Mesothelial cell of epicardium (in vitro differentiated cells): ENCODE measurements at places on chromosomes 4 and X.

DNA sequence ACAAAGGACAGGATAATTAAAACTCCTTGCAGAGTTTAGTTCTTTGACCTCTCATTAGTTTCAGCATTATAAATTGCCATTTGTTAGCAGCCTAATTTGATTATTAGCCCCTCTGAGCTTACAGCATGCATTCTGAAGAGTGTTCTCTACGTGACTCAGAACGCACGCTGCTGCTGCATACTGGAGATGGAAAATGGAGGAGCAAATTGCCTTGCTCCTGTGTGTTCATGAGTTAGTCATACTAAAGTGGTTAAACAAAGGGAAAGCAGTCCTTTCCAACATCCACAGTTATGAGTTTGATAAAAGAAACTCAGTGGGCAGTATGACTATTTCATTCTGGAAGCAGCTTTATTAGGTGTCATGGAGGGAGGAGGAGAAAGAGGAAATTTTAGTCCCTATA, 922.5 kb downstream of the RPA4 start:
- DNase-seq, result no peak

- DNase-seq, result no peak
Observed at GRCh38 chr4:113692809-113693411, 68.6 kb downstream of the CAMK2D start.

- DNase-seq, result no peak
Observed at GRCh38 chrX:124212622-124213021, 119.8 kb upstream of the TEX13D start.

GRCh38 chrX:46838974-46839480, 2.2 kb downstream of the RP2 start:
- no peak for DNase-seq

- DNase-seq, result no peak
Observed at GRCh38 chr4:35963383-35963782, 280.9 kb downstream of the ARAP2 start.

GRCh38 chrX:63718010-63718694, 66.9 kb downstream of the ARHGEF9 start:
- no peak for DNase-seq

GRCh38 chr4:138977524-138977923, 38.1 kb upstream of the NOCT start:
- DNase-seq, result no peak

GRCh38 chr4:156169011-156169410, 215.3 kb upstream of the CTSO start:
- no peak for DNase-seq

DNA sequence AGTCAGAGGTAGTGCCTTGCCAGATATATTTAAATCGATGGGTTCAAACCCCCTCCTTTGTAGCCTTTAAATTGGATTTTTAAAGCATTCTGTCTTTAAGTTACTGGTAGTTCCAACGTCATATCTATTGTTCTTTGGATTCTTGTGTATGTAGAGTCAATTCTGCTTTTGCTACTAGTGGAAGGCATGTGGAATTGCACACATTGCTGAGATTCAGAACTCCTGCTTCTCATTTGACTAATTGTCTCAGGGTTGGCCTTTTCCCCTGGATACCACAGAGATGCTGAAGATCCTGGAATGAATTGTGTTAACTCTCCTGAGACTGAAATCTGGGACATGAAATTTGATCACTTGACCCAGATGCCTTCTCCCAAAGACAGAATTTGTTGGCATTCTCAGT, 328.3 kb upstream of the RPS6KA3 start:
- no peak for DNase-seq

GRCh38 chr4:186449954-186450353, 105.4 kb downstream of the MTNR1A start:
- no peak for DNase-seq

GRCh38 chr4:61152433-61152832, 47.7 kb upstream of the ADGRL3 start:
- no peak for DNase-seq

DNA sequence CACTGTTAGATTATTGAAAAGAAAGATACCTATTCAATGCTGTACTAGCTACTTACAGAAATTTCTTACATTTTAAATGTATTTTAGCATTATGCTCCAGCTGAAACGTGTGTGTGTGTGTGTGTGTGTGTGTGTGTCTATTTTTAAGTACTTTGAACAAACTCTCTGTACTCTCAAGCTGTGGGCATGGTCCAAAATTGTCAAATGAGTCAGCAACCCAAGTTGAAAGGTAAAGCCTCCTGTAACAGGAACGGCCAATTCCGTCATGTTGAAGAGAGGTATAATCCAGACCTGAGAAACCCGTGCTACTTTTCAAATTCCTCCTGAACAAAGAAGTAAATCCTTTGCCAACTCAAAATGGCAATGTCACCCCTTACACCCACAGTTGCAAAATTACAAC, 20.5 kb downstream of the MAOB start:
- DNase-seq, result no peak

DNA sequence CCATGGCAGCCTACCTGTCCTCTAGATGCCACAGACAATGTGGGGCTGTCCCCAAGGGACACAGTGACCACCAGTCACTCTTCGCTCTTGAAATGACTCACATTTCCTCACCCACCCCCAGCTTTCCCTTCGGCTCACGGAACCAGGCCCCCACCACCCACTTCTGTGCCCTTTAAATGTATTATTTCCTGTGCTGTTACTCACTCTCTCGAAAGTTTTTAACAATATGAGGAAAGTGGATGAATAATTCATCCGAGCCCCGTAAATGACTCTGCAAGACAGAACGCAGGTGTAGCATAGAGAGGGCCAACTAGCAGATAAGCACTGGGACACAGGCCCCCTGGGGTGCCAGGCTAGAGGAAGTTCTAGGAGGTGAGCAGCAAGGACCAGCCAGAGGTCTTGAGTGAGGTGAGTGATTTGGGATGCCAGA, 179.5 kb upstream of the TBL1X start:
- DNase-seq, result no peak

- no peak for DNase-seq
Observed at GRCh38 chr4:39636531-39637184, 2.0 kb downstream of the SMIM14 start.

- no peak for DNase-seq
Observed at GRCh38 chrX:77962068-77962902, 7.2 kb downstream of the PGAM4 start.

DNA sequence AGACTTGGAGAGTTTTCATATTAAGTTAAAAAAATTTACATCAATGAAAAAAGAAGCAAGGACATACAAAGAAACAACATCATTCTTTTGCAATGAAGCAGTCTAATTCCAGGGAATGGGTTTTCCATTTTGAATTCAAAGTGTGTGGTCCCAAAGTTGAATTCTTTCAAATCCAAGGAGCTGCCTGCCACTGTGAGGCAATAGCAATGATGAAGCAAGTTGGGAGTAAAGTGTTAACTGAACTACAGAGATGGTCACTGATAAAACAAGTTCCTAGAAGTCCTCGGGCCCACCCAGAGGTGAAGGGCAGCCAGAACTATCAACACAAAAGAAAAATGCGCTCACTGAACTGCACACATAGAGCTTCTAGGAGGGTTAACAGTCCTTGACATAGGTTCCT, 115.9 kb downstream of the RAB28 start:
- no peak for DNase-seq

GRCh38 chrX:133550665-133551485, 135.6 kb upstream of the GPC4 start:
- DNase-seq, result no peak

- no peak for DNase-seq
Observed at GRCh38 chr4:187393531-187394344, 601.8 kb upstream of the ZFP42 start.

DNA sequence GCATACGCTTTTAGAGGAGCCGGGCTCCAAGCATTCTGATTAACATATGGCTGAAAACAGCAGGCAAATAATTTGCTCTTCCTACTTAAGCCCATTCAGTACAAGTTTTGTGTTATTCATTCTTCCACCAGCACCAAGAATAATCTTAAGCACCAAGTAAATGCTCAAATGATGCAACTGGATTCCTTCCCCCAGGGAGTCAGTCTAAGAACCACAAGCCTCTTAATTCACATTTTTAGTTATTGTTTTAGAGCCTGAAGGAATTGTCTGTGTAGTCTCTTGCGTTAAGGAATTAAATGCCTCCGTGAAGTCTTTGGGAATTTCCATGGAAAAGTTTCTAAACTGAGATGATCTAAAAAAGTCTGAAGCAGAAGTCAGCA, 61.5 kb upstream of the MAGEB2 start:
- no peak for DNase-seq

DNA sequence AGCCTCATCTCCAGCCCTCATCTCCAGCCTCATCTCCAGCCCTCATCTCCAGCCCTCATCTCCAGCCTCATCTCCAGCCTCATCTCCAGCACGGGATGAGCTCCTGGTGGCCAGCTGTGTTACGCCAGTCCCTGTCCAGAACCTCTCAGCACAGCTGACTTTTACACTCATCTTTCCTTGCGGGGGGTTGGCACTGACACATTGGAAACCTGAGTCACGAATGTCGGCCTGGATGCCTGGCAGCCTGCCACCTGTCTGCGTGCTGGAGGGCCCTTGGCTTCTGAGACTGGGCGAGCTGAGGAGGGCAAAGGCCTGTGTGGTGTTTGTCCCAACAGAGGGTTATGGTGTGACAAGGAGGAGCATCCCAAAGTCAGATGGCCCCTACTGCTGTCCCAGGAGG, 66.1 kb upstream of the HGFAC start:
- DNase-seq, result no peak

GRCh38 chr4:41364876-41365275, 108.1 kb downstream of the UCHL1 start:
- no peak for DNase-seq

GRCh38 chrX:150847088-150847487, 51.4 kb downstream of the CD99L2 start:
- no peak for DNase-seq

DNA sequence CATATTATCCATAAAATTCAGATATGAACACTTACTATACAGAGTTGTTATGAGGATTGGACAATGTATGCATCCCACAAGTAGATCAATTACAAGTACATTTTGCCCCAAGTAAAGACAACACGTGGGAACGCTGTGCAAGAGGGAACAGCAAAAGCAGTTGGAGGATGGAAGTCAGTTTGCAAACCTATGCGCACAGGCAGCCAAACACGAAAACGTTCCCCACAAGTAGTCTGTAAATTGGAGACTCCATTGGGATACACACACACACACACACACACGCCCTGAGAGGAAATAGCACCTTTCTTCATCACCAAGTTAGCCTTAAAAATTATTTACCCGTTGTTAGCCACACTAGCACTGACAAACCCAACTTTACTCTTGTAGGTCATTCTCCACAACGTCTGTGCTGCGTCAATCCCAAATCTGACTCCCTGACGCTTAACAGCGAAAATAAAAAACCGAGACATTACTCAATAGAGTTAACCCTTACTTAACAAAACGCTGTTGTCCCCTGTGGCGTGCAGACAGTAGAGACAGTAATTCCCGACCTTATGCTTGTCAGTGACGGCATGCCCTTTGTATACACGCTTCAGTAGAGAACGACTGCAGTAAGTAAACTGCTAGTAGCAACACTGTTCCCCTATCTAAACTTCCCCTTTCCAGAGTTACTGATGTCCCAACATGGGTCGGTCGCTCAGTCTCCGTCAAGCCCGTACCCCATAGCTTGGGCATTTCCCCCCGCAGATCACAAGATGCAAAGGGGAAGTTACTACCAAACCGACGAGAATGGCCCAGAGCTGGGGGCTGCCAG, 730 bp downstream of the MANBA start:
- no peak for DNase-seq

GRCh38 chrX:71366674-71367256, 608 bp downstream of the TAF1 start:
- DNase-seq, result peak; percentile 39

DNA sequence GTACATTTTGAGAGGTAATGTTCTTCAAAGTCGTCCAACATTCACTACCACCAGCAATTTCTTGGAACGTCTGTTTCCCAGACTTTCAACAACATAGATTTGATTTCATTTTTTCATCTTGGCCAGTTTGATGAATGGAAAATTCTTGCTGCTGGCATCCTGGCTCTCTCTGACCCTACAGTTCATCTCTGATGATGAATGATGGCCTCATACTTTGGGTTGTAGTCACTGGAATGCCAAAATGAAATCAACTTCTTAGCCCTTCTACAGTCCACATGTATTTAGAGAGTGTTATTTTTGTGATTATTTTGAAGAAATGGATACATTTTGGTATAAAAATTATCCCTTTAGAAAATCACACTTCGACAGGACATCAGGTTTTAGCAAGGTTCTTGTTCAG, 8.8 kb downstream of the CHST7 start:
- no peak for DNase-seq

- no peak for DNase-seq
Observed at GRCh38 chr4:19319607-19320006, 932.1 kb upstream of the SLIT2 start.

- no peak for DNase-seq
Observed at GRCh38 chr4:43410636-43411035, 518.1 kb downstream of the GRXCR1 start.

GRCh38 chr4:30901461-30902451, 181.6 kb downstream of the PCDH7 start:
- no peak for DNase-seq

- DNase-seq, result no peak
Observed at GRCh38 chr4:165326831-165327210, 648 bp upstream of the MSMO1 start.
